ENCODE measurements at places on chromosomes 6 and 20. TPM values are rescaled to one million over a fixed set of nuclear protein-coding genes. Genes with fewer than 3 reads are reported as not detected.

- DNase-seq = no peak
These were observed 102.8 kb upstream of the TFAP2D start for GRCh38 chr6:50610562-50610961.

DNA sequence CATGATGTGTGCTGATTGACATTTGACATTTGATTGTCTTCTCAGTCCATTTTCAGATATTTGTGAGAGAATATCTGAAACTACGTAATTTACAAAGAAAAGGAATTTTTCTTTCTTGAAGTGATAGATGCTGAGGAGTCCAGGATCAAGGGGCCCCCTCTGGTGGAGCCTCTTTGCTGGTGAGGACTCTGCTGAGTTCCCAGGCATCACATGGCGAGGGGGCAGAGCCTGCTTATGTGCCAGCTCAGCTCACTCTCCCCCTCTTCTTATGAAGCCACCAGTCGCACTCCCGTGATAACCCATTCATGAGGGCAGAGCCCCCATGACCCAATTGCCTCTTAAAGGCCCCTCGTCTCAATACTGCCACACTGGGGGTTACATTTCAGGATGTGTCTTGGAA lies 91.3 kb downstream of the RPP40 start:
- no peak for DNase-seq

- no peak for DNase-seq
These were observed 101.1 kb downstream of the PSMB1 start for GRCh38 chr6:170451762-170452651.

DNA sequence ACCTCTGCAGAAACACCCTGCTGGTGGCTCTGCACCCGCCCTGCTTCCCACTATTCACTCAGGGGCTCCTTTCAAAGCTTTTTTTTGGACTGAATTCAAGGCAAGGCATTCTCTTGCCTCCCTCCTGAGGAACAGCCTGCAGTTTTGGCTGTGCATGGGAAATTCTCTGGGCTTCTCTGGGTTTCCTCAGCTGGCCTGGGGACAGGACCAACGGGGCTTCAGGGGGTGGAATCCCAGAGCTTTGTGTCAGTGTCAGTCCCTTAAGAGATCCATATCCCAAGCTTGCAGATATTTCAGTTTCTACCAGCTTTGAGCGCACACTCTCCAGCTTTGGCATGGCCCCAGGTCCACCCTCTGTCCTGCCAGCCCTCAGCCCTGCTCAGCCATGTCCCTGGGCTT lies 2.0 kb downstream of the SCRT2 start:
- DNase-seq = no peak

- no peak for DNase-seq
These were observed 128.7 kb downstream of the NFATC2 start for GRCh38 chr20:51413857-51414256.

RAD21L1 gene
- total RNA-seq = 1.0 TPM

DNA sequence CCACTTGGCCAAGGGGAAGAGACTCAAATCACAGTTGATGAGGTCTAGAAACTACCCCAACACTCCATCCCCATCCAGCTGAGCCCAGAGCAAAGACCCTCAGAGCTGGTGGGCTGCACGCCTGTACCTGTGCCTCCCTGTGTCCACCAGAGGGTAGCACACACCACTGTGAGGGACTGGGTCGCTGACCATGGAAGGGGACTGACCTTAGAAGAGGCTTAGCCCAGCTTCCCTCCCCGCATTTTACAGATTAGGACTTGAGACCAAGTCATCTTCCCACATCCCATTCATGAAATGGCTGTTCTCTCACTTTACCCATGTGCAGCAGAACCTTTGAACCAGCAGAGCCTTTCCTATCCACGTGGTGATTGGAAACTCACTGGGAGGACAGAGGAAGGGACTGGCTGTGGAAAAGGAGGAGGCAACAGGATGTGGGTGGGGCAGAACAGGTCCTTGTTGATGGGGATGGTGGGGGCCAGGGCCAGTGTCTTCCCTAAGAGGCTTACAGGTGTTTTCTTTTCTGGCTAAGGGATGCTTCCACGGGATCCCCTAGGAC lies 44.3 kb downstream of the CPXM1 start:
- no peak for DNase-seq

GRCh38 chr6:169205176-169206160 lies 48.2 kb downstream of the THBS2 start:
- no peak for DNase-seq

DNA sequence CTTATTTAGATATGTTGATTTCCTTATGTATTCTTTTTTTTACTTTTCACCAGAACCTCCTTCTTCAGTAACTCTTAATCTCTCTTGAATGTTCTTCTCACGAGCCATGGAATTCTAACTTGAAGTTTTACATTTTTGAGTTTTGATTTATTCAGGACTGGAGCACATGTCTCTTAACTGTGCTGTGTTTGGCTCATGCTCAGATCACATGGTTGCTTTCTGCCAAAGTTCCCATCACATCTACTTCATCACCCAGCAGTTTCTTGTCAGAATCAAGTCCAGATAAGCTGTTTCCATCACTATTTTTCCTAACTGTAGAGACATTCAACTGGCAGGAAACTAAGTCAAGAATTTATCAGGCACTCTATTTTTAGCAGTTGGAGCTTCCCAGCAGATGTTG lies 31.7 kb downstream of the SLC35A1 start:
- DNase-seq = no peak

MMP24 gene
- 7.1 TPM for total RNA-seq

GRCh38 chr6:37021356-37022129 lies 16.1 kb downstream of the FGD2 start:
- DNase-seq = no peak

GRCh38 chr6:140970485-140970884 lies 1162.2 kb upstream of the GJE1 start:
- DNase-seq = no peak

DNA sequence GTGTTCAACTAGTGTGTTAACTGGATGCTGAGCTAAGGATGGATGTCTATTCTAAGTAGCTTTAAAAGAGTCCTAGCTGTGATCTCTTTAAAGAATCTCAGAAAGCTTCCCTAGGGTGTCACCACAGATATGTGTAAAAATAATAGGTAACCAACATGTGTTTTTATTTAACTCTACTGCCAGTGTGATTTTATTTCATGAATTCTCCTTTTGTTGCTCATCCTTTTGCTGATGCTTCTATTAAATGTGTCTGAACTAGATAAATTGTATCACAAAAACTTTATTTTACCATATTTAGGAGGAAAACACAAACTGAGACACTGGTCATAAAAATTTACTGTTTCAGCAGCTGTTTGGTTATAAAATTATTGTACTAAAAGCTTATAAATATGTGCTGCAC lies 809.4 kb upstream of the CITED2 start:
- DNase-seq = no peak

GRCh38 chr6:26159357-26160273 lies 72.4 kb downstream of the HFE start:
- DNase-seq = no peak

GRCh38 chr6:12635375-12635774 lies 81.2 kb upstream of the PHACTR1 start:
- DNase-seq = no peak

GRCh38 chr6:72842140-72842539 lies 220.3 kb downstream of the KCNQ5 start:
- no peak for DNase-seq

DNA sequence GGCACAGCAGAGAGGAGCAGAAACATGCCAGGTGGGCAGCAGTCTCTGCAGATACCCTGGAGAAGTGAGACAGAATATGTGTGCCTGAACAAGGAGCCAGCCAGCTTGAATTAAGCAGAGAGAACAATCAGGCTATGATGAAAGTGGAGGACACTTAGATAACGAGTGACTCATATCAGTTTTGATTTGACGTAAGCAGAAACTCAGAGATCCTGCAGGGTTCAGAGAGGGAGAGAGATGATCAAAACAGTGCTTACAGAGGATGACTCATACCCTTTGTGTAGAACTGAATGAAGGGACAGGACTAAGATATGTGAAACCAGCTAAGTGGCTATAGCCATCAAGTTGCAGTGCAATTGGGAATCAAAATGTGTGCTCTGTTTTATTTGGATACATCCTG lies 300.7 kb downstream of the TENT5A start:
- DNase-seq = no peak

DNA sequence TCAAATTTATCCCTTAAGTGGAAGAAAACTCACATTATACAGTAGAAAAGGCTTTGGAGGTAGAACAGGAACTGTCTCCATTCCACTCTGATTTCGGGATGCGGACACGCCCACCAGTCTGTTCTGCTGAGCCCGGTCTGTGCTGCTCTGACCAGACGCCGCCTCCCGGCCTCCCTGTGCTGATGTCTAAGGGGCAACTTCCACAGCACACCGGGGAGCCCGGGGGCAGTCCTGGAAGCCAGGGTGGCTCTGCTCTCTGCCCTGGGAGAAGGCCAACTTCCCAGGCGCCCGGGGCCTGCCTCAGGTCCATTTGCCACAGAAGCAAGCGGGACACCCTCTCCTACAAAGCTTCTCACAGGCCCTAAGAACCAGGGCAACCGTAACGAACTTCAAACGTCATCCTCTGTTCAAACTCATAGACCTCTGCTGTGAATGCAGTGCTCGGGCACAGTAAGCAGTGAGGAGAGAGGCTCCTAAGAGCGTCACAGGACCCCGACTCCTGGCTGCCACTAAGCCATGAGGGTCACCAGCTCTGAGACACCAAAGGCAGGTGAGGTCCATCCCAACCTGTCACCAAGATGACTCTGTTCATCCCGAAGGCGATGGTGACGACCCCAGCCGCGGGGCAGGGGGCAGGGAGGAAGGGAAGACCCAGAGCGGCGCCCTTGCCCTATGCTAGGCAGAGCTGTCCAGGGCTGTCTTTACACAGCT lies 5.6 kb downstream of the TAF4 start:
- DNase-seq = no peak

MRPL18 gene
- total RNA-seq = 98.4 TPM

GRCh38 chr6:24902782-24903181 lies 33.0 kb downstream of the RIPOR2 start:
- DNase-seq = no peak

GRCh38 chr6:118249680-118250079 lies 298.4 kb upstream of the PLN start:
- DNase-seq = no peak

DNA sequence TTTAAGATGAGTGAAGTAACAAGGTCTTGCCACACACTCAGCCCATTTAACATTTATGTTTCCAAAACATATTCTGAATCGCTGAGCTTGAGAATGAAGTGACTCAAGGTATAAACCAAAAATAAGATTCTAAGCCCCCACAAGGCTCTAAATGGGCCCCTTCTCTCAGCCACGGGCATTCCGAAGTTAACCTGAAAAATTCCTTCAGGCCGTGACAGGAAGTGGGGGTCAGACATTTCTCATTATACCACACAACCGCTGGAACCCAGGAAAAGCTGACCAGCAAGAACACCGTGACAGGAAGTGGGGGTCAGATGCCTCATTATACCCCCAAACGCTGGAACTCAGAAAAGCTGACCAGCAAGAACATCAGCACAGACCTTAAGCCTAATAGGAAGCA lies 247.9 kb downstream of the ERMARD start:
- no peak for DNase-seq

- peak; percentile 45 for DNase-seq
These were observed 70.2 kb downstream of the LYRM4 start for GRCh38 chr6:5190507-5190906.

ENPP4 gene
- total RNA-seq = 5.4 TPM

DNA sequence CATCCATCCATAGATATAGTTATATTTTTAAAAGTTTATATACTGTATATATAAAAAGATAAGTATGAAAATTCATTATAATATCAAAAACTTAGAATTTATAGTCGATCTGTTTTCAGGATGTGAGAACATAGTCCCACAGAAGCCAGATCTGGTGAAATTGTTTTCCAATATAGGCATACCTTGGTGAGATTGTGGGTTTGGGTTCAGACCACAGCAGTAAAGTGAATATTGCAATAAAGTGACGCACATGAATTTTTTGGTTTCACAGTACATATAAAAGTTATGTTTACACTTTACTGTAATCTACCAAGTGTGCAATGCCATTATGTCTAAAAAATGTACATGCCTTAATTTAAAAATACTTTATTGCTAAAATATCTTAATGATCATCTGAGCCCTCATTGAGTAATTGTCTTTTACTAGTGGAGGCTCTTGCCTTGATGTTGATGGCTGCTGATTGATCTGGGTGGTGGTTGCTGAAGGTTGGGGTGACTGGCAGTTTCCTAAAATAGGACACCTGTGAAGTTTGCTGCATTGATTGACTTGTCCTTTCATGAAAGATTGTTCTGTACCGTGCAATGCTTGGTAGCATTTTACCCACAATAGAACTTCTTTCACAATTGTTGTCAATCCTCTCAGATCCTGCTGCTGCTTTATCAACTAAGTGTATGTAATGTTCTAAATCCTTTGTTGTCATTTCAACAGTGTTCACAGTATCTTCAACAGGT lies 29.8 kb downstream of the AIG1 start:
- no peak for DNase-seq

GRCh38 chr6:108501559-108501958 lies 59.2 kb upstream of the FOXO3 start:
- no peak for DNase-seq

GRCh38 chr20:40427026-40427425 lies 262.0 kb downstream of the MAFB start:
- no peak for DNase-seq

ASIP gene
- not detected for total RNA-seq

DNA sequence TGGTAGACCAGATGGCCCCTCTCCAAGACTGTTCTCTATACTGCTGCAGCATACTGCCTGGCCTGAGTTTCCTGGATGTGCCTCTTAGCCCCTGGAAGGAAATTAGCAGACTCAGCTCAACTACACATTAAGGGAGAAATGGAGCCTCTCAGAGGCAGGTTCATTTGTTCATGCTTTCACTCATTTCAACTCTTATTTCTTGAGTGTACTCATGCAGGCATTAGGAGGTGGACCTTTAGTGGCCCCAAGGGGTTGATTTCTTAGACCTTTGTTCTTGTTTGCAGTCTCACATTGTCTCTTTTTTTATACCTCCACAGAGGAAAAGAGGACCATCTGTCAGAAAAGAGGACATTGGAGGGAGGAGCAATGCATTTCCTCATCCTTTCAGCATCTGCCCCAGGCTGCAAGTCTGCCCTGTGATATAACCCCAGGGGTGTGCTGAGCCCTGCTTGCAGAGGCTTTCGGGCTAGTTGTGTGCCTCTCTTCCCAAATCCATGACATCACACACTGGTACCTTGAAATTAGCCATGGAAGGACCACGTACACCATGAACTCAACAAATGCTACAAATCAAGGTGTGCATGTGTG lies 456.2 kb downstream of the CD83 start:
- no peak for DNase-seq

GRCh38 chr6:137973201-137973600 lies 106.1 kb downstream of the TNFAIP3 start:
- no peak for DNase-seq

DPM1 gene
- 50.2 TPM for total RNA-seq
